SW 1271 (cell line): ENCODE measurements at places on chromosomes 5 and 9.

DNA sequence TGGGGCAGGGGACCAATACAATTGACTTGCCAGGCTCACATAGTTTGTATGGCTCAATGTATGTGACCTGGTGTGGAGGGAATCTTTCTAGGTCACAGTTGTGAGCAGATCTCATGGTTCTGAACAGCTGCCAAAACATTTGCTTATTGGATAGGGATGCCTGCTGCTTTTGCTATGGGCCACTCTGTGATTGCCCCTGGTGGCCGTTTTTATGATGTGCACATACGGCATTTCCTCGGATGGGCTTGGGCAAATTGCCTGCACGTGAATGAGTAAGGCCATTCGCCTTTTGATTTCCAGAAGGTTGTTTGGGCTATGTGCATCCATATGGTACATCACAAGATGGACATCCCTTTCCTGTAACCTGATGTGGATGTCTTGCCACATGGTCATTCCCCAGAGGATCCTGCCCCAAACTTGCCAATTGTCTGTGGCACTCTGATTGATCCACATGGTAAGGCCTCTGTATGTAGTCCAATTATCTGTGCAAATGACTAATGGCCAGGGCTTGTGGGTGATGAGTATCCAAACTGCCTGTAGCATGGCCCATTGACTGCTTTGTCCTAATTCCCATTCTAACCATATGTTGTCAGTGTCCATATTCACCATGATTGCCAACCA is 10.7 kb upstream of the SLC22A4 start:
- no peak for DNase-seq

- DNase-seq, result no peak
These were observed 107.2 kb upstream of the TXNDC8 start for GRCh38 chr9:110444911-110445310.

- no peak for DNase-seq
These were observed 381.8 kb upstream of the ST8SIA4 start for GRCh38 chr5:101284736-101285375.

GRCh38 chr9:38066914-38067858 is 1.8 kb downstream of the SHB start:
- no peak for DNase-seq

- no peak for DNase-seq
These were observed 37.7 kb downstream of the LAMC3 start for GRCh38 chr9:131046581-131047202.

DNA sequence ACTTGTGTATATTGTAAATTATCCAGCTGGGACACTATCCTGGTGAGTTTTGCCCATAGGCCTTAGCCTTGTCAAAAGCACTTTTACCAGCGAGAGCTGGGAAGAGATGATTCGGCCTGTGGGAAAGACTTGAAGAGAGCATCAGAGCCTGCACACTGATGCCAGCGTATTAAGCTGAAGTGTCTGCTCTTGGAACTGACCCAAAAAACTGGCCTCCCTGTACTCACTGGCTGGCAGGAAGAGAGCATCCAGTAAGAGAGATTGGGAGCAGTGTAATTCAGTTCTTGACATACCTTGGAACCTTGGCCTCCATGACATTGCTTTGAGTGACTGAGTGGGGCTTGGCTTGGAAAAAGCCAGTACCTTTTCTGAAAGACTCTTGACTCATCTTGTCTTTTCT is 73.7 kb downstream of the ZNF462 start:
- no peak for DNase-seq
